ENCODE measurements at places on chromosomes 1 and 21. TPM values are rescaled to one million over a fixed set of nuclear protein-coding genes. Genes with fewer than 3 reads are reported as not detected.

ZSWIM5 gene
- total RNA-seq: 0.73 TPM

ARMH1 gene
- total RNA-seq: 2.7 TPM

INAVA gene
- total RNA-seq: 2.0 TPM

FCN3 gene
- total RNA-seq: not detected

LCE1D gene
- total RNA-seq: not detected

CAPN8 gene
- not detected for total RNA-seq

RAP1GAP gene
- 3.8 TPM for total RNA-seq

SPATA46 gene
- not detected for total RNA-seq

LMOD1 gene
- total RNA-seq: 15.9 TPM

ODR4 gene
- total RNA-seq: 19.5 TPM

SLC44A3 gene
- 3.6 TPM for total RNA-seq

FCER1G gene
- total RNA-seq: not detected

CCDC30 gene
- total RNA-seq: 3.3 TPM

DNA sequence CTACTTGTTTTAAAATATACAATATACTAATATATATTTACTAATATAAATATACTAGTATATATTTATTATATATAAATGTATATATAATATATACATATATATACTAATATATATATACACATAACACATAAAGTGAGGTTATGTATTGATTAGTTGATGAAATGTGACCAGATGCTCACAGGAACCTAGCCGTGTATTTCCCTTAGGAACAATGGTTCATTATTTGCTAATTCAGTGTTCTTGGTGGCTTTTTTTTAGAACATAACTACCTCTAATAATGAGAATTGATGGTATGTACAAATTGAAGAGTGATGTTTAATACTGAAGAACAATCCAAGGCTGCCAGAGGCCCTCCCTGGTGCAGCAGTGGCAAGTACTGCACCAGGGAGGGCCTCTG is 37.9 kb upstream of the ITPKB start:
- no peaks in the 10 kb centered on the region for H3K36me3 ChIP-seq
- no peak for DNase-seq
- no peak overlapping the region for H3K27ac ChIP-seq
- peaks cover 12% of the 10 kb centered on the region for H3K4me1 ChIP-seq
- no peak overlapping the region for H3K4me3 ChIP-seq
- no peaks in the 10 kb centered on the region for H3K27me3 ChIP-seq

- H3K27me3 ChIP-seq: peaks cover 14% of the 10 kb centered on the region
- no peak overlapping the region for H3K4me3 ChIP-seq
- no peaks in the 10 kb centered on the region for H3K36me3 ChIP-seq
- DNase-seq: no peak
Measured at GRCh38 chr1:25068829-25069228, 138.8 kb upstream of the RUNX3 start.

DNA sequence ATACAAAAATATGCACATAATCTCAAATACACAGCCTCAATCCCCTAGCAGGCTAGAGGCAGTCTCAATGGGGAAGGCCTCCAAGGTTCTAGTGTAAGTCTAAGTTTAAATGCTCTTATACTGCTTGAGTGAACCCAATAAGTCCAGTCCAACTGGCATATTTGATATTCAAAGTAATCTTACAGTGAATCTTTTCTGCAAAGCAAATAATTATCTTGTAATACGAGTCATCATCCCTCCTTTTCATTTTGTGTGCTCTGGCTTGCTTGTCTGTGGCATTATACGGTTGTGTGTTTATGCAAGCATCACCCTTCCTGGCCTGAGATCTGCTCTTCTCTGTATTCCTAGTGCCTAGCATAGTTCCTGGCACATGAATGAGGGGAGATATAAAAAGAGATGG is 166.9 kb upstream of the HMGB4 start:
- no peak overlapping the region for H3K27ac ChIP-seq
- no peaks in the 10 kb centered on the region for H3K4me1 ChIP-seq
- DNase-seq: no peak
- H3K27me3 ChIP-seq: no peaks in the 10 kb centered on the region
- H3K36me3 ChIP-seq: no peaks in the 10 kb centered on the region

- H3K4me3 ChIP-seq: no peak overlapping the region
- H3K36me3 ChIP-seq: no peaks in the 10 kb centered on the region
- H3K27me3 ChIP-seq: peaks cover 8% of the 10 kb centered on the region
- no peak for DNase-seq
Measured at GRCh38 chr21:35896060-35896459, 164.3 kb downstream of the SETD4 start.

DNA sequence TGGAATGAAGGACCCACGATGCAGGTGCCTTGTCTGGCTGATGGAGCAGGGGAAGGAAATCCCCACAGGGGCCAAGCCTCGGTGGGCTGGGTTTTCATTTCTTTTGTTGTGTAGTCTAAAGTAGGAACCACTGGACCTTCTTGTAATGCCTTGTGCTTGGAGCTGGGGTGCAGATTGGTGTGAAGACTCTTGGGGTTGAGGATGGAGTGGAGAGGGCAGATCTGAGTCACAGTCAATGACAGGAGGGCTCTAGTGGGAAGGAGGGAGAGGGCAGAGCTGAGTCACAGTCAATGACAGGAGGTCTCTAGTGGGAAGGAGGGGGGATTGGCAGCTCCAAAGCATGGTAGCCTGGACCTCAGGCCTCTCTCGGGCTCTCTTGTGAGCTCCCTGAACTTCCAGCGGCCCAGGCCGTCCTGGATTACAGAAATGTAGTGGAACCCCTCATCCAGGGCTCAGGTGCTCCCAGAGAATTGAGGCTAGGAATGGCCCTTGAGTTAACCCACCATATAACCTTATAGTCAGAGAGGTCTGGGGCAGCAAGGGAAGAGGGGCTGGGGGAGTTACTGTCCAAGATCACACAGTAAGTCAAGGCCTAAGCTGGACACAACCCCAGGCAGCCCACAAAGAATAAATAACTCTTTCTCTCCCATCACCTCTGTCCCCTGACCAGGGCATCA is 313.8 kb downstream of the MATN1 start:
- H3K27ac ChIP-seq: no peak overlapping the region
- no peaks in the 10 kb centered on the region for H3K36me3 ChIP-seq
- DNase-seq: peak; percentile 75
- no peak overlapping the region for H3K4me3 ChIP-seq
- no peaks in the 10 kb centered on the region for H3K27me3 ChIP-seq
- H3K4me1 ChIP-seq: no peaks in the 10 kb centered on the region

DNA sequence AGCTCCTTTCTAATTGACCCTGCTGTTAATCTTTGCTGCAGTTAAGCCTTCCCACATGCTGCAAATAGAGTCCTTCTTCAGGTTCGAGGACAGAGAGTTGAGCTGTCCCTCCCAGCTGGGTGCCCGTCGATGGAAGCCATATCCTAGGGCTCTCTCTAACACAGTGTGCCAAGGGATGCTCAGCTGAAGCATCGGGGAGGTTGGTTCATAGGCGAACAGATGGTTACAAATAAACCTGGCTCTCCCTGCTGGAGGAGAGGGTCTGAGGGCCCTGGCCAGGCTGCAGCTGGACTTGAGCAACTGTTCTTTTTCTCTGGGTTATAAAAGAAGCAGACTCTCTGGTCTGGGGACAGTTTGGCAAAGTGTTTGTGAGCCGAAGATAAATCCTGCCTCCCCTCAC is 120.3 kb upstream of the C8B start:
- peaks cover 5% of the 10 kb centered on the region for H3K27me3 ChIP-seq
- H3K27ac ChIP-seq: no peak overlapping the region
- H3K4me3 ChIP-seq: no peak overlapping the region
- no peak for DNase-seq

GRCh38 chr1:107710005-107710404 is 255.0 kb downstream of the VAV3 start:
- H3K27me3 ChIP-seq: no peaks in the 10 kb centered on the region
- no peaks in the 10 kb centered on the region for H3K36me3 ChIP-seq
- no peak for DNase-seq
- H3K27ac ChIP-seq: no peak overlapping the region
- H3K4me3 ChIP-seq: no peak overlapping the region
- H3K4me1 ChIP-seq: no peaks in the 10 kb centered on the region

- H3K4me1 ChIP-seq: peaks cover 4% of the 10 kb centered on the region
- H3K4me3 ChIP-seq: no peak overlapping the region
- H3K36me3 ChIP-seq: no peaks in the 10 kb centered on the region
- no peak for DNase-seq
- H3K27me3 ChIP-seq: peaks cover 8% of the 10 kb centered on the region
Measured at GRCh38 chr1:207305489-207305873, 16.0 kb upstream of the CD55 start.

DNA sequence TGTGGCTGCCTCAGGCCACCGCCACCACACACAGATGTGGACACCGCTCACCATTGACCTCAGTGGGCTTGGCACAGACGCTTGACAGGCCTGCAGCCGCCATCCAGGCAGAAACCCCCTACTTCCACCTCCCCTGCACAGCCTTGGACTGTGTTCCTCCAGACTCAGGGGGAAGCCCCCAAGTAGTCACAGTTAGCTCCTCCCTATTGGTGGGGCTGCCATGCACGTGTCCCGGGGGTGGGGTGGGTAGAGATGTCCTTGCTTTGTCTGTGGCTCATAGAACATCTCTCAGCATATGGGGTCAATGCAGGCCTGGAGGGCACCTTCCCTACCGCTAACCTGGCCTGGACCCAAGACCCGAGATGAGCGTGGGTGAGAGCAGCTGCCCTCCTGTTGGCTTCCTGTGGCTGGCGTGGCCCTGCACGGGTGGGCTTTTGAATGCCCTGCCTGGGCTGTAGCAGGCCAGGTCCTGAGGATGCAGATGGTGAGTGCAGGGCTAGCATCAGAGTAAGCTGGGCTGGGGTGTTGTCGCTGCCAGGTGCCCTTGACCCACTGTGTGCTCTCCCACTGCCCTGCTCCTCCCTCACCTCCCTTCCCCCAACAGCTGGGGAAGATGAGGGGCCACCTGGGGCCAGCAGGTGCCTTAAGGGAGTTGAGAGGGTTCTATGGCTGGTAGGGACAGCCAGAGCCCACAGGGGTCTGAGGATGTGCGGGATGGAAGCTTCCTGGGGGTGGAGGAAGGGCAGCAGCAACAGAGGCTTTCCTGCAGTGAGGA is 6.2 kb downstream of the CROCC start:
- peak overlapping the region; percentile 14 for H3K27ac ChIP-seq
- peaks cover 13% of the 10 kb centered on the region for H3K4me1 ChIP-seq
- H3K36me3 ChIP-seq: peaks cover 3% of the 10 kb centered on the region
- H3K27me3 ChIP-seq: no peaks in the 10 kb centered on the region
- DNase-seq: no peak

- no peaks in the 10 kb centered on the region for H3K27me3 ChIP-seq
- H3K27ac ChIP-seq: no peak overlapping the region
- H3K36me3 ChIP-seq: peaks cover 18% of the 10 kb centered on the region
- peaks cover 18% of the 10 kb centered on the region for H3K4me1 ChIP-seq
- DNase-seq: no peak
Measured at GRCh38 chr1:108636876-108637275, 24.0 kb downstream of the HENMT1 start.

GRCh38 chr1:209190591-209191261 is 392.8 kb upstream of the CAMK1G start:
- no peaks in the 10 kb centered on the region for H3K4me1 ChIP-seq
- H3K27ac ChIP-seq: no peak overlapping the region
- no peak overlapping the region for H3K4me3 ChIP-seq
- peaks cover 10% of the 10 kb centered on the region for H3K27me3 ChIP-seq
- no peaks in the 10 kb centered on the region for H3K36me3 ChIP-seq

GRCh38 chr1:199087144-199087543 is 448.3 kb downstream of the PTPRC start:
- H3K27me3 ChIP-seq: no peaks in the 10 kb centered on the region
- H3K27ac ChIP-seq: peak overlapping the region; percentile 32
- DNase-seq: no peak
- no peaks in the 10 kb centered on the region for H3K36me3 ChIP-seq
- H3K4me1 ChIP-seq: peaks cover 30% of the 10 kb centered on the region
- H3K4me3 ChIP-seq: no peak overlapping the region

GRCh38 chr1:204285436-204286305 is 71.9 kb upstream of the GOLT1A start:
- no peak overlapping the region for H3K4me3 ChIP-seq
- H3K27me3 ChIP-seq: peaks cover 71% of the 10 kb centered on the region
- no peaks in the 10 kb centered on the region for H3K36me3 ChIP-seq

GRCh38 chr1:37999430-38000232 is 5.7 kb downstream of the FHL3 start:
- no peak for DNase-seq
- peaks cover 16% of the 10 kb centered on the region for H3K36me3 ChIP-seq
- H3K27ac ChIP-seq: peak overlapping the region; percentile 99
- peak overlapping the region; percentile 64 for H3K4me3 ChIP-seq
- no peaks in the 10 kb centered on the region for H3K27me3 ChIP-seq
- peaks cover 72% of the 10 kb centered on the region for H3K4me1 ChIP-seq

- H3K27ac ChIP-seq: peak overlapping the region; percentile 88
- no peaks in the 10 kb centered on the region for H3K27me3 ChIP-seq
- H3K4me1 ChIP-seq: peaks cover 30% of the 10 kb centered on the region
- peak; percentile 88 for DNase-seq
- H3K36me3 ChIP-seq: peaks cover 14% of the 10 kb centered on the region
Measured at GRCh38 chr1:214332946-214333798, 52.2 kb downstream of the SMYD2 start.

GRCh38 chr1:213291526-213291925 is 240.5 kb downstream of the RPS6KC1 start:
- H3K36me3 ChIP-seq: peaks cover 3% of the 10 kb centered on the region
- H3K4me3 ChIP-seq: no peak overlapping the region
- H3K27ac ChIP-seq: no peak overlapping the region

DNA sequence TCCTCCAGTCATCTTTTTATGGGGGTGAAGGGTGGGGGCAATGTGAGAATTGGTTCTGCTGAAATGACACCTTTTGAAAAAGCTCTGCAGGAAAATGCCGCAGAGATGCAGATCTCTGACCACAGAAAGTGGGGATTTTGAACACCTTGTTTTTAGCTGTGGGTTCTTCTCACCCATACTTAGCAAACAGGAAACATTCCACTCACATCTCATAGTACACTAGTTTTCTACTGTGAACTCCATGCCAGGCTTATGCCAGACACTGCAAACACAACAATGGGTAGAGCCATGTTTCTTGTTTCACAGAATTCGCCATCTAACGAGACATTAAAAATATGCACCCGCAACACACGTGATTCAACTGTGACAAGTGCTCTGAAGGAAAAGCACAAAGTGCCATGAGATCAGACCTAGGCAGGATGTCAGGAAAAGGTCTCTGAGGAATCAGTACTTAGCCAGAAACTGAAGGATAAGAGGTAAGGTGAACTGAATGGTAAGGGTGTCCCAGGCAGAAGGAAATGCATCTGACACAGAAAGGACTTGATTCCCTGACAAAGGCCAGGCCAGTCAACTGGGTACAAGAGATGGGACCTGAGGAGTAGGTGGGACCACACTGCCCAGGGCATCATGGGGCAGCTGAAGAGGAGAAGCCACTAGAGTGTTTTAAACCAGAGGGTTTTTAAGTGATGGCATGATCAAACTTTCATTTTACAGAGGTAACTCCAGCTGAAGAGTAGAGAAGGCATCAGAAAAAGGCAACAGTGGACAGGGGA is 83.8 kb upstream of the JAK1 start:
- H3K36me3 ChIP-seq: peaks cover 17% of the 10 kb centered on the region
- DNase-seq: no peak
- peaks cover 23% of the 10 kb centered on the region for H3K27me3 ChIP-seq
- H3K4me1 ChIP-seq: peaks cover 2% of the 10 kb centered on the region

DNA sequence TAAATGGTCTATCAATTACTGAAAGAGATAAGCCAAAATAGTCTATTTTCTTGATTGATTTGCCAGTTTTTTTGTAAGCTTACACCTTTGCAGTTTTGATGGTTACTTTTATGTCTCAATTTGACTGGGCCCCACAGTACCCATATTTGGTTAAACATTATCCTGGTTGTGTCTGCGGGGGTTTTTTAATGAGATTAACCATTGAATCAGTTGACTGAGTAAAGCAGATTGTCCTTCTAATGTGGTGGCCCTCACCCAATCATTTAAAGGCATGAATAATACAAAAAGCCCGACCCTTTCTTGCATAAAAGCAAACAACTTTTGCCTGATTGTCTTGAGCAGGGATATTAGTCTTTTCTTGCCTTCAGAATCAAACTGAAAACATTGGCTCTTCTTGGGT is 650.0 kb upstream of the RGS18 start:
- no peaks in the 10 kb centered on the region for H3K27me3 ChIP-seq
- H3K27ac ChIP-seq: no peak overlapping the region
- H3K36me3 ChIP-seq: peaks cover 4% of the 10 kb centered on the region
- H3K4me1 ChIP-seq: no peaks in the 10 kb centered on the region
- DNase-seq: no peak
- no peak overlapping the region for H3K4me3 ChIP-seq
